ENCODE measurements at places on chromosomes 7 and 10. TPM values are rescaled to one million over a fixed set of nuclear protein-coding genes. Genes with fewer than 3 reads are reported as not detected.

The FAM20C gene
- 84.9 TPM for total RNA-seq

The NUDCD3 gene
- 97.7 TPM for total RNA-seq

The PGAM2 gene
- 2.1 TPM for total RNA-seq

The CHCHD2 gene
- total RNA-seq, result 261 TPM

The TBXAS1 gene
- 33.6 TPM for total RNA-seq

The CACNA2D1 gene
- 18.3 TPM for total RNA-seq
